ENCODE measurements at places on chromosomes 1 and 21. TPM values are rescaled to one million over a fixed set of nuclear protein-coding genes. Genes with fewer than 3 reads are reported as not detected.

The NHLH1 gene
- not detected for total RNA-seq

The GMEB1 gene
- total RNA-seq: 8.6 TPM

The ETV3L gene
- not detected for total RNA-seq

The BRDT gene
- not detected for total RNA-seq

The TMEM125 gene
- total RNA-seq: under 0.01 TPM

The SLC6A9 gene
- 2.0 TPM for total RNA-seq

The CATSPERE gene
- total RNA-seq: 0.18 TPM

The GPR89A gene
- 29.0 TPM for total RNA-seq

The GPR3 gene
- total RNA-seq: 0.83 TPM

The CFHR3 gene
- total RNA-seq: not detected

The HCRTR1 gene
- total RNA-seq: not detected

The RGS8 gene
- total RNA-seq: not detected

The RSRP1 gene
- 71.0 TPM for total RNA-seq

The KCNJ15 gene
- under 0.01 TPM for total RNA-seq

The KDF1 gene
- not detected for total RNA-seq

The GJA4 gene
- total RNA-seq: not detected

The ESRRG gene
- total RNA-seq: 0.56 TPM
